ENCODE measurements at places on chromosomes 16 and 17. TPM values are rescaled to one million over a fixed set of nuclear protein-coding genes. Genes with fewer than 3 reads are reported as not detected.

DNA sequence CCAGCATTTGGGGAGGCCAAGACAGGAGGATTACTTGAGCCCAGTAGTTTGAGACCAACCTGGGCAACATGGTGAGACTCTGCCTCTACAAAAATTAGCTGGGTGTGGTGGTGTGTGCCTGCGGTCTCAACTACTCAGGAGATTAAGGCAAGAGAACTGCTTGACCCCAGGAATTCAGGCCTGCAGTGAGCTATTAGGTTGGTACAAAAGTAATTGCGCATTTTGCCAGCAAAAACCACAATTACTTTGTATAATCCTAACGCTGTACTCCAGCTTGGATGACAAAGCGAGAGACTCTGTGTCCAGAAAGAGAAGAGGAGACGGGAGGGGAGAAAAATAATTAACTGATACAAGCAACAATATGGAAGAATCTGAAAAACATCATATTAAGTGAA, 32.7 kb downstream of the YWHAE start:
- no peak for DNase-seq

DNA sequence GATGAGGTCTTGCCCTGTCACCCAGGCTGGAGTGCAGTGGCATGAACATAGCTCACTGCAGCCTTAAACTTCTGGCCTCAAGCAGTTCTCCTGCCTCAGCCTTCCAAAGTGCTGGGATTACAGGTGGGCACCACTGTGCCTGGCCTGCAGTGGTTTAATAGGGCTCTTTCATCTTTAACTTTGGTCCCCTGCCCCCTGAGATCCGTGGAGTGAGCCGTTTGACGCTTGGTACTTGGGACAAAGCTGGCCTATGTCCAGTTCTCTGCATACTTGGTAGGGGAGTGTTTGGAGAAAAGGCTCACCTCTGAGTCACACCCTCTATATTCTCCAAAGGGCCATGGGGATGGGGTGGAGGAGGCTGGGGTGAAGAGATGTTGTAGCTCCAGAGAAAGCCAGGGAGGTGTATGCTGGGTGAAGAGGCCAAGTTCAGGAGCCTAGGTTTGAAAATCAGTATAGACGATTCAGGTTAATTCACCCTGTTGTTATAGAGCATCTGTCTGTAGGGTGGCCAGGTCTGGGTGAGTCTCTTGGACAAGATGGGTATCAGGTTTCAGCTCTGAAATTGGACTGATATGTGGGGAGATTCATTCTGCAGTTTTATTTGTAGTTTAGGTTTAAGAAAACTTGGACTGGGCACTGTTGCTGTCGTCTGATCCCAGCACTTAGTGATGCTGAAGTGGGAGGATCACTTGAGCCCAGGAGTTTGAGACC, 17.6 kb downstream of the ABCC1 start:
- no peak for DNase-seq

GRCh38 chr17:72538901-72539352, 418.1 kb downstream of the SOX9 start:
- no peak for DNase-seq

DNA sequence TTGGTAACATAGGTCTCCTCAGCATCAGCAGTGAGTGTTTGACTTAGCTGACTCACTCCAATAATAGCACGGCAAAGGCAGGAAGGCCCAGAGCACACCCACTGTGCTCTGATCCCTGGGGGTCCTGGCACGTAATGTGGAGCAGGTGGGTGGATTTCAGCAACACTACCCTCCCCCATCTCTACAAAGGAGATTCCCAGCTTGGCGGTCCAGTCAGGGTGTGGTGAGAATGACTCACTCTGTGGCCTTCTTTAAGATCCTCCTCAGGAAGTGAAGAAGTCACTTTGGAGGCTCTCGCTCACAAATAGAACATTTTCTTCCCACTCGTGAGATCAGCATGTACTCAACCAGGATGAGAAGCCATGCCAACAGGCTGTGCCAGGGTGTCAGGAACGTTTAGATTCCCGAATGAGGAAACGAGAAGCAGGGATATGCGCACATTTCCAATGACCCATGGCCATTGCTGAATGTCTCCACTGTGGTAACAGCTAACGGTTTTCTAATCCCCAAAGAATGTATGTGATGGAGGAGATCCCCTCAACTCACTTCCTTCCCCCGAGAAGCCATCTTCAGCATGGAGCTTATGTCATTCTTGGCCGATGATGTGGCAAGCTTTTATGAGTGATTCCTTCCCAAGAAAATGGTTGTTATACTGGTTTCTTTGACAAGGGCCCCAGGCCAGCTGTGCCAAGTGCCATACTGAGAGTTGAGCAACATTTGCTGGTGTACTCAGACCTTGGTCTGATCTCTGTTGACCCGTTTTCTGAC, 365.2 kb downstream of the C16orf95 start:
- no peak for DNase-seq

DNA sequence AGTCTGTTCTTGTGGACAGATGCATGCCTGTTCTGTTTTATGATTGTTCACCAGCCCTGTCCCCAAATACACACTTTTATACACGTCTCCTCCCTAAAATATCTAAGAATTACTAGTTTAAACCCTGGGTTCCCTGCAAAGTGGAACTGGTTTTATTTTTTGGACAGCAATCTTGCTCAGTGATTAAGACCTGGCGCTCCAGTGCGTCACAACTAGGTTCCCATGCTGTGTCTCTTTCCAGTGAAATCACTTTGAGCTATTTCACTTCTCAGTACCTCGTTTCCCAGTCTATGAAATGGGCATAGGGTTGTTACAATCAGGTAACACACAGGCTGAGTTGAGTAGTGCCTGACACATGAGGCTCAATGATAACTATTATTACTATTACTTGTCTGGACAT, 1.1 kb downstream of the CEP20 start:
- DNase-seq, result no peak

DNA sequence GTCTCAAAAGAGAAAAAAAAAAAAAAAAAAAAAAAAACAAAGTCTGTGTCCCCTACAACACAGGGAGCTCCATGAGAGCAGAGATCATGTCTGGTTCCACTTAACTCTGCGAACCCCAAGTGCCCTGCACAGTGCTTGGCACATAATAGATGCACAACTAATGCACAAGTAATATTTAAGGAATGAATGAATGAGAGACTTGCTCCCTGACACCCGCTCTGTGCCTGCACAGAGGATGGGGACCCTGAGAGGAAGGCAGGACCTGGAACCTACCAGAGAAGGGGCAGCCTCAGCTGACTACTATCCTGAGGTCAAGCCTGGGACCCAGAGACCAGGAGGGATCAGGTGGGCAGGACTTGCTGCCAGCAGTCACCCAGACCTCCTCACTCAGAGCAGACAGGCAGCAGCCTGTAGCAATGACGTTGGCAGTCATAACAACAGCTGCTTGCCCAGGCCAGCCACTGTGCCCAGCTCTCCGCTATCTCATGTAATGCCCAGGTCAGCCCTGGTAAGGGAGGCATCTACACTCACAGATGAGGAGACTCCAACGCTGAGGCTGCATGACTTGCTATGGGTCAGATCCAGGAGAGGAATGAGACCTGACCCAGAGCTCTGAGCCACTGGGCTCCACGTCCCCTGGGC, 2.9 kb downstream of the MYO15A start:
- no peak for DNase-seq

- DNase-seq, result no peak
Observed at GRCh38 chr17:46958041-46958591, 20.9 kb downstream of the RPRML start.

DNA sequence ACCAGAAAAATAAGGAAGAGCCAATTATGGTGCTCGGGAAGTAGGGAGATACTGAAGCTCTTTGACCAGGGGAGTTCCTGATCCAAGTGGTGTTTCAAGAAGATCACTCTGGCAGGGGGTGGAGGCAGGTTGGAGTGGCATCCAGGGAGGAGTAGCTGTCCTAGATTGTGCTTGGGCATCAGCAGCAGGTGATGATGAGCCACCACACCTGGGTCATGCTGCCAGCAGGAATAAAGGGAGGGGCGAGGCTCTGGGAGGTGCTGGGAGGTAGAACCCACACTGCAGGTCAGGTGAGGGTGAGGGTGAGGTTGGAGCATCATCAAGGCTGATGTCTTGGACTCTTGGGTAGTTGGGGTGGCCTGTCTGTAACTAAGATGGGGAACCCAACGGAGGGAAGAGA, 35.4 kb upstream of the ADGRG1 start:
- no peak for DNase-seq

The LRRC37A gene
- 3.8 TPM for polyA plus RNA-seq

The HS3ST3A1 gene
- polyA plus RNA-seq, result 4.5 TPM

The PRKCB gene
- polyA plus RNA-seq, result 4.5 TPM

The CACNG5 gene
- polyA plus RNA-seq, result 3.0 TPM

The ST6GALNAC2 gene
- 12.3 TPM for polyA plus RNA-seq
